Fibroblast of skin of right biceps (primary cell): ENCODE measurements at places on chromosomes 7 and 10.
A peak's percentile ranks its signal among the peaks of the same experiment; 100 is the strongest.

GRCh38 chr7:148773334-148773733, 74.6 kb downstream of the CUL1 start:
- peak; percentile 34 for DNase-seq

GRCh38 chr10:16656895-16657294, 135.2 kb upstream of the C1QL3 start:
- no peak for DNase-seq

- no peak for DNase-seq
These were observed 182.7 kb downstream of the CUX1 start for GRCh38 chr7:102000123-102000522.

GRCh38 chr7:12805957-12806356, 118.5 kb downstream of the ARL4A start:
- DNase-seq = no peak

DNA sequence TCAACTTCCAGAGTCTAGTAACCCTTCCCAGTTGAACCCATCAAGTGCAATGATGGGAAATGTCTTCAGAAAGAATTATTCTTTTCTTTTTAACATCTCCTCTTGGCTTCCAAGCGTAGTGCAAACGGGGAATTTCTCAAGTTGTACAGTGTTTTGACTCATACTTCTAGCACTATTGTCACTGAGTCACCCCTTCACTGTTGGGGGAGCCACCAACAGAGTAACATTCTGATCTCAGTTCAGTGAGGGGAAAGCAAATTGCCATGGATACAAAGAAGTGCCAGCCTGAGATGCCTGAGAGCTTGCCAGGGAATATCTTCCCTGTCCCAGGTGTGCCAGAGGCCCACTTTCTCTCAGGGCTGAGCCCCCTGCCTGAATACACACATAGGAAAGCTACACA, 31.0 kb downstream of the CYP3A5 start:
- peak; percentile 2 for DNase-seq
